ENCODE measurements at places on chromosomes 16 and 17.

GRCh38 chr17:65297916-65298315, 160.7 kb downstream of the RGS9 start:
- no peak for DNase-seq

- no peak for DNase-seq
These were observed 22.5 kb downstream of the HEXIM2 start for GRCh38 chr17:45184144-45184543.

- DNase-seq, result no peak
These were observed 311.4 kb downstream of the SEC14L1 start for GRCh38 chr17:77451894-77452852.

DNA sequence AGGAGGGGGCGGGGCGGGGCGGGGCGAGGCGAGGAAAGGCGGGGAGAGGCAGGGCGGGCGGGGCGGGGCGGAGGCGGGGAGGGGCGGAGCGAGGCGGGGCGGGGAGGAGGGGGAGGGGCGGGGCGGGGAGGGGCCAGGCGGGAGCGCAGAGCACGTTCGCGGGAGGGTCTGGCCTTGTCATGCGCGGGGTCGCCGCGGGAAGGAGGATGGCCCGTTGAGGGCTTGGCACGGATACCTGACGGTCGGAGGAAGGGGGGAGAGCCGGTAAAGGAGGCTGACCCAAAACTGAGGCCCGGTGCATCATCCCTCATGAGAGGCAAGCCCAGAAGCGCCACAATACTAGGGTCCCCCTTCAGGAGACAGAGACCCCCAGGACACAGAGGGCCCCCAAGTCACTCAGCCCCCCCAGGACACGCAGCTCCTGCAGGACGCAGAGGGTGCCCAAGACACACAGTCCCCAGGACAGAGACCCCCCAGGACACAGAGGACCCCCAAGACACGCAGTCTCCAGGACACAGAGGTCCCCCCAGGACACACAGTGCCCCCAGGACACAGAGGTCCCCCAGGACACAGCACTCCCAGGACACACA, 593 bp upstream of the WDR45B start:
- peak; percentile 32 for DNase-seq

DNA sequence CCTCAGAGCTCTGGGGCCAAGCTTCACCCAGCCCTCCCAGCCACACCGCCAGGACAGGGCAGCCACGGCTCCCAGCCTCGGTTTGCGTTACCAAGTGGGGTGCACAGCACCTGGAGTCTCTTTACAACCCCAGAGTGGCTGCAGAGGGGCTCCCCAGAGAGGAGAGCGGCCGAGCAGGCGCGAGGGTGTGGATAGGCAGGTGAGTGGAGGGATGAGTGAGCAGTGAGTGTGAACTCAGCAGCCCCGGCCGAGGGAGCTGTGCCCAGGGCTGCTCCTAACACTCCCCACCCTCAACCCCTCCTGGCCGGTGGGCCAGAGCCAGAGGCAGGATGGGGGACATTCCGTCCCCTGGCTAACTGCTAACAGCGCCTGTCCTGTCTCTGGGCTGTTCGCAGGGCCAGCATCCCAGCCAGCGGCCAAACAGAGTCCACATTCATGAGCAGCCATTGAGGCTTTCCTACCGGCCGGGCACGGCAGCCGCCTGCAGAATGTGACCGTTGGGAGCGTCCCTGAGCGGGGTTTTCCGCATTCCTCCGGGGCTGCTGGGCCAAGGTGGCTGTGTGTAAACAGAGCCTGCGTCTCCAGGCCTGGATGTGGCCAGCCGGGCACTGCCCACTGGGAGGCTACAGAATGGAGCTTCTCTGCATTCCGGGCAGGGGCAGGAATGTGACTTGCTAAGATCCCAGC, 5.3 kb downstream of the ZNF469 start:
- DNase-seq, result no peak

DNA sequence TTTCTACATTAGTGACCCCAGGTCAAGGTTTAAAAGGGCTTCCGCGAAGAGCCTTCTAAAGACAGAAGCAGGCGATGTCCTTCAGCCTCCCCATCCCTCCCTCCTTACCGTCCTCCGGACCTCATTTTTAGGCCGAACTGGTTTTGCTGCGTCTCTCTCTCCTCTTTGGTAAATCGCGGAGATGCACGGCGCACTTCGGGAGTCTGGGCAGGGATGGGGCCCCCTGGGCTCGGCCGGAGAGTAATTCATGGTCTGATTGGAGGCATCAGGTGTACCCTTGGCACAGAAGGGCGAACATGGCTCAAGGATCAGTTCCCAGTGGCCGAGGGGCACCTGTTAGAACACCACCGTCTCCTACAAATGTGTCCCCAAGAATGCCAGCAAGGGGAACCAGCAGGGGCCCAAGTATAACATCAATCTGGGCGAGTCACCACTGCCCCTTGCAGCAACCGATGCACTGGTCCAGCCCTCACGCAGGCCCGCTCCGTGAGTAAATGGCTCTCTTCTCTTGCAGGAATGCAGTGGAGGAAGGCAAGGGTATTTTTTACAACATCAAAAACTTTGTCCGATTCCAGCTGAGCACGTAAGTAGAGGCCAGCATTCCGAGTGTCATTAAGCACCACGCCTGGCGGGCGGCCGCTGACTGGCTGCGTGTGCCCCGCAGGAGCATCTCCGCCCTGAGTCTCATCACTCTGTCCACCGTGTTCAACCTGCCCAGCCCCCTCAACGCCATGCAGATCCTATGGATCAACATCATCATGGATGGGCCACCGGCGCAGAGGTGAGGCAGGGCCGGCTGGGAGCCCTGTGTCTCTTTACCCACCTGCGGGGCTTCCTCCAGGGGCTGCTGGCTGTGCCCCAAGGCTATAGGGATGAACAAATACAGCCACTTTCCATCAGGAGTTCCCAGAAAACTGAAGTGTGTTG, 45.6 kb downstream of the MEAK7 start:
- no peak for DNase-seq

GRCh38 chr17:45813048-45813725, 29.1 kb downstream of the CRHR1 start:
- DNase-seq, result no peak

GRCh38 chr16:53895851-53896250, 191.9 kb downstream of the FTO start:
- no peak for DNase-seq

DNA sequence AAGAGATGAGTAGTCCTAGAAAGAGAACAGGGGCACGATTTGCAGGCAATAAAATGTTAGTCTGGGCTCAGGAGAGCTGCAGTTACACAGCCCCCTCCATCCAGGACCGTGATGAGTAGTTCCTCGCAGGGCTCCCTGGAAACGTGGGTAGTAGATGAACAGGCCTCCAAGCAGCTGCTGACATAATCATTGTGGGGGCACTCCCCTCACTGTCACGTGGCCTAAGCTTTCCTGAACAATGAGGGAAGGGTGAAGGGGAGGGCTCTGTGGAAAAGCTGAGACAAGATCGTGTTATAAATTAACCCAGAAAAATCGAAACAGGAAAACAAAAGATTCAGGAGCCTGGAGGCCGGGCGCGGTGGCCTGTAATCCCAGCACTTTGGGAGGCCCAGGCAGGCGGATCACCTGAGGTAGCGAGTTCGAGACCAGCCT, 1.3 kb upstream of the PER1 start:
- no peak for DNase-seq

GRCh38 chr17:2095536-2095910, 40.6 kb downstream of the HIC1 start:
- no peak for DNase-seq

DNA sequence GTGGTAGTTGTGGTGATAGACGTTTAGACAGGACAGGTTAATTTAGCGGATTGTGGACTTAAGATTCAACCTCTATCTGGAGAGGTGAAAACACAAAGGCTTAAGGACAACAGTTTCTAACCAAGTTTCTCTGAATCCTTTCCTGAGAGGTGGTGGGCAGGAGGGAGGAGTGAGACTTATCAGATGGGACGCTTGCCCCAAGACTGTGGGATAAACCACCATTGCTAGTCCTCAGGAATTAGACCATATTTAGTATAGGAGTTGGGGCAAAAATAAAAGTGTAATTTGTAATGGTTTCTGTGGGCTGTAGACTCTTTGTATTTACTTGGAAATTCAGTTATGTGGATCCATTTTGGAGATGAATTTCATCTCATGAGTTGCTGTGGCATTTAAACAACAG, 6.6 kb downstream of the PDP2 start:
- DNase-seq, result no peak

GRCh38 chr16:60041671-60042070, 1307.6 kb upstream of the GOT2 start:
- DNase-seq, result no peak

DNA sequence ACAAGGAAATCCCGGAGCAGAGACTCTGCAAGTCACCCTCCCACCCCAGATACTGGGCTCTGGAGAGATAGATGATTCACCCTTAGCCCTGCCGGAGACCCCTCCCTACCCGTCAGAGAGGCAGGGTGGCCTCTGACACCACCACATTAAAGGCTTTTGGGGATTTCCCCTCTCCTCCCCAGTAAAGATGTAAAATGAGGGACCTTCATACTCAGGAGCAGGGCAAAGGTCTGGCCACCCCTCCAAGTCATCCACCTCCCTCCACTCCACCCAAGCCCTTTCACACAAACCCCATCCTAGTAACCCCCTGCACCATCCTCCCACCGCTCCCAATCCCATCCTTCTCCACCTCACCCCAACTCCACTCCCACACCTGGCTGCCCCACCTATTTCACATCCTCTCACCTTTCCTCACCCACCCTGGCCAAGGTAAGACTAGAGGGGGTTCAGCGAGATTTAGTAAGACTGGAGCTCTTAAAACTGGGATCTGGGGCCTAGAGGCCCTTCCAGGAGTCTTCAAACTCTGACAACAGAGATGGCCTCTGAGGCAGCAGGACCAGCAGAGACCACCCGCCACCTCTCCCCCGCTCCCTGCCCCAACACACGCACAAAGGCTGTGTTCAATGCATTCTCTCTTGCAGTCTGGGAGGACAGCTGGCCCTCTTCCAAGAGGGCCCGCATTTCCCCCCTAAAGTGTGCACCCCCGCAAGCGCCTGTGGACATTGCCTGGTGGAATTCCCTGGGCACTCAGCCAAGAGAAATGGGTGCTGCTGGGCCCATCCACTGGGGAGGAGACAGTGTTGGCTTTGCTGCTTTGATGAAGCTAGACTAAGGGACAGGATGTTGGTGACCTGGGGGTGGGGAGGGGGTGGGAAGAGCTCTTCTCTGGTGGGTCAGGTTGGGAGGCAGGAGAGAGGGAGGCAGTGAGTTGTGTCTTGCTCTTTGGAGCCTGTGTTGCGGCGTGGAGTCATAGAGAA, 1.1 kb downstream of the ABAT start:
- DNase-seq, result no peak

GRCh38 chr16:89135971-89136765, 35.4 kb upstream of the CDH15 start:
- no peak for DNase-seq

GRCh38 chr16:82185012-82185411, 15.0 kb upstream of the MPHOSPH6 start:
- DNase-seq, result no peak

- no peak for DNase-seq
These were observed 174.5 kb downstream of the PARN start for GRCh38 chr16:14455573-14455972.

DNA sequence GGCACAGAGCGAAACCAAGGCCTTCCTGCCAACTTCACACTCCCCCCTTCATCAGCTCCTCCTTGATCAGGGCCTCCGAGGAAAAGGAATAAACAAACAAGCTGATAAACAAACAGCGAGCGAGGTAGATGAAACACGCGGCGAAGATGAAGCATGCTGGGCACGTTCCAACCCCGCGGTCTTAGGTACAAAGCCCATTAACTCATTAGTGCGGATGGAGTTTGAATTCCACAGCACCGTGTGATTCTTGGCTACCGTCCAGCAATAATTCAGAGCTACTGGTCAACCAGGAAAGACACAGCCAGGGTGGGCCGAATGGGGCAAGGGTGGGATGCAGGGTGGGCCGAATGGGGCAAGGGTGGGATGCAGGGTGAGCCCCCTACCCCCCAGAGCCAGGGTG, 67.3 kb downstream of the RBFOX3 start:
- no peak for DNase-seq

DNA sequence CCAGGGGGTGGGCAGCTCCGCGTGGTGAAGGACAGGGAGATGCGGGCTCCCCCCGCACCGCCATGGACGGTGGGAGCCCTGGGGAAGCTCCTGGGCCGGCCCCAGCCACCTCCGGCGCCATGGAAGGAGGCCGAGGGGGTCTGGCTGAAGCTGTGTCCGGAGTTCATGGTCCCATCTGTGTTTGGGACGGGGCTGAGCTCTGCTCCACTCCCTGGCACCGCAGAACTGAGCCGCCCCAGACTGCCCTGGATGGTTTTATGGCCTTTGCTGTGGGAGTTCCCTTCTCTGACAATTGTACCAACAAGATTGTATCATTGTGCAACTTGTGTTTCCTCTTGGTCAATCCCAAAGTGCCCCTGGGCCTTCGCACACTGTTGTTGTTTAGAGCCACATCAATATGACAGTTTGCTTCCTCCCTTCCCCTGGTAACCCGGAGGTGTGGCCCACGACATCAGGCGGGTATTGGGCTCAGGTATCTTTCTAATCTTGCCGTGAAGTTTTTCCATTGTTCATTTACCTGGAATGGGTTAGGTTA, 942 bp downstream of the KRT23 start:
- DNase-seq, result no peak

DNA sequence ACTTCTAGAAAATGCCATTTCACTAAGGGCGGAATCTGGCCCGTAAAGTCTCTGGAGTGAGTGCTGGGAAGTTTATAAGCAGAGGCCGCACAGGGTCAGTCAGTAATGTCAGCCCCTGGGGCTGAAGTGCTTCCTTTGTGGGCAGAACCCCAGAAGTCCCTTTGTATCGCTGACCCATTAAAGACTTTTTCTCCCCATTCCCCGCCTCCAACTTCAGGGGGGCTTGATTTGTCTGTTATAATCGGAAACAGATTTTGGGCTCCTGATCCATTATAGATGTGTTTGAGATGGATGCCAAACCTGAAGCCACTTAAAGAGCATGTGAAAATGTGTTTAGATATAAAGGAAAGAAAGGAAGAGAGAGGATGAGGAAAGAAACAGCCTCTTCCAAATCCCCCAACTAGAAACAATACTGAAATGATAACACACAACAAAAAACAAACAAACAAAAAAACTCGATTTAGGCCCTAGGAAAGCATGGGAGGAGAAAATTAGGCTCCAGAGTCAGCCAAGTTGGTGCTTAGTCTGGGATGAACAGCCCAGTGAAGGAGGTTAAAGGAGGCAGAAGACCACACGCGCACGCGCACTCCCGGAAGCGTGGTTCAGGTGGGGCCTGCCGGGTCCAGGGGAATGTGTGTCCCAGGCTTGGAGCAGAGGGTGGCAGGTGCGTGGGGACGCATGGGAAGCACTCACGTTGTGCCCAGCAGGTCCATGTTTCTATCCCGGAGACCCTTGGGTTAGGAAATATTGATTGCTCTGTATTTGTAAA, 27.1 kb downstream of the MSI2 start:
- no peak for DNase-seq

- DNase-seq, result no peak
These were observed 13.2 kb downstream of the TSC2 start for GRCh38 chr16:2061023-2061422.

DNA sequence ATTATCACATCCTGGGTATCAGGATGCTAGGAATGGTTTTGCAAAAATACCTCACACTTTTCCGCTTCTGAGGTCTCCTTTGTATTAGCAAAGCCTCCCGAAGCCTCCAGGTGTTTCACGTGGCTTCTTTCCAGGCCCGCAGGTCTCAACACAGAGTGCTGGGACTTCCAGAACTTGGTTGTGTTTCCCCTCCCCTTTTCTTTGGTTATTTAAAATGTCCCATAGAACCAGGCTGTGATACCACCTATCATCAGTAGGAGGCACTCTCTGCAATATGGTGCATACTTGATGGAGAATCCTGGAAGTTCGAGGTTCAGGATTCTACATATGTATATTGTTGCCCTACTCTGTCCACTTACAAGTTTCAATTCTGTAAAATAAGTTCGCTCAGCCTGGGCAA, 28.8 kb downstream of the ATP2C2 start:
- no peak for DNase-seq

- no peak for DNase-seq
These were observed 5.3 kb upstream of the NTN3 start for GRCh38 chr16:2465653-2466415.
